ENCODE measurements at places on chromosomes 1 and 21.
A peak's percentile ranks its signal among the peaks of the same experiment; 100 is the strongest.

GRCh38 chr1:93056214-93056613, 22.9 kb upstream of the MTF2 start:
- peak; percentile 46 for DNase-seq

DNA sequence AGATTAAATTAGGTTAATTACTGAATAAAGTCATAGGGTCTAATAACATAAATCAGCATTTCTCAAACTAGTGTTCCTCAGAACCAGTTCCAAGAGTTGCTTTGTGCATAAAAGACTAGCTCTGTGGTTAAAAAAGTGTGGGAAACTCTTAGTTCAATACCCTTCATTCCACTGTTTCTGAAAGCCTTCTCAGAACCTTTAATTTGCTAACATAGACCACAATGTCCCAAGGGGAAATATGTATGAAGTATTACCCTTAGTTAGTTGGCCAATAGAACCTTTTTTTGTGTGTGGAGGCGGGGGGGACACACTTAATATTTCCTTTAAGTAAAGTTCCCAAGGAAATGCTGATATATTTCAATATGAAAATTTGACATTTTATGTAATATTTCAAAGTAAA, 20.4 kb downstream of the ODF2L start:
- DNase-seq: no peak

DNA sequence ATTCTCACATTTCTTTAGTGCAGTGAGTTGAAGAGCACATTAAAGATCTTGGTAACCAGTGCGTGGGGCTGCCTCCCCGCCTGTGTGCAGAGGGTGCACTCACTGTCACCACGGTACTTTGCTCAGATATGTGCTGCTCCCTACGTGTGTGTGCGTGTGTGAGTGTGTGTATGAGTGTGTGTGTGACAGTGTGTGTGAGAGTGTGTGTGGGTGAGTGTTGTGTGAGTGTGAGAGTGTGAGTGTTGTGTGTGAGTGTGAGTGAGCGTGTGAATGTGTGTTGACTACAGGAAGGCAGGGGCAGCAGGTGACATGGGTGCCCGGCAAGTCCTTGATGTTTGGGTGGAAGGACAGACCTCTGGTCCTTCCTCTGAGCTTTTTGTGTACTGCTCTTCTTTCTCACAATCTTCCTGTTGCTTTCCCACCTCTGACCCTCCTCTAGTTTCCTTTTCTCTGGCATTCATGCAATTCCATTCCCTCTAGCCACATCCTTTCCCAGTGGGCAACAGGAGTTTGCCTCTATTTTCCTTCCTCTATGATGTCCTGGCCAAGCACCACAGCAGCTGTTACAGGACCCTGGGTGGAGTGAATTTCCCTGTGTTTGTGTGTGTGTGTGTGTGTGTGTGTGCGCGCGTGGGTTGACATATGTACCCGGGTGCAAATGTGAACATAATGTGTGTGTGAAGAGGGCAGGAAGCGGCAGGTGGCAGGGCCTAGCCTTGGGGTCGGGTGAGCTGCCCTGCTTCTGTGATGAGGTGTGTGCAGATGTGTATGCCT, 19.8 kb downstream of the LHX4 start:
- DNase-seq: no peak

DNA sequence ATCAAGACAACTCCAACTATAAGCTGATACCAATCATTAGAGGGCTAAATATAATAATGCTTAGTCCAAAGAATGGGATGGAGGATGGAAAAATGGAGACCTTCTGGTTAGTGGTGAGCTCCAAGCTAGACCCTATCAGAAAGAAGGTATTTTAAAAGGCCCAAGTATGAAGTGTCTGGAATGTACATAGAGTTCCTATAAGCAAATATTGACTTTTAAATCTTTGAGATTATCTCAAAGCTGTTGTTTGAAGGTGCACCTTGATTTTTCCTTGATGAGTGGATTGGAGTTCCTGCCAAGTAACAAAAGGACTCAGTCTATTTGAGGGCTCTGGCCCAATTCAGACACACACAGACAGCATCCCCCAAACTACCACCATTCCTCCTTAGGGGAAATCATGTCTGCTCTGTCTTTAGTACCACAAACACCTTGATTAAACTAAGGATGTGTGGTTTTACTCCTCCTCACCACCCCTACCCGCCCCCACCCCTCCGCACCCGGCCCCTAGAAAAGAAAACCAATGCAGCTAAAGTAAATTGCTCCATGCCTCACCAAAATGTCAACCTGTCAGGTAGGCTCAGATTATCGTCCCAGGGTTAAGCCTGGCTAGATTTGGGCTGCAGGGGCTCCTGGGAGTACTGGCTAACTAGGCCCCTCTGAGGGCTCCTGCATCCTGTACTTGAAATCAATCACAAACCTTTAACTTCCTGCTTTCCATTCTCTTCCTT, 59.4 kb downstream of the CDC7 start:
- DNase-seq: no peak

DNA sequence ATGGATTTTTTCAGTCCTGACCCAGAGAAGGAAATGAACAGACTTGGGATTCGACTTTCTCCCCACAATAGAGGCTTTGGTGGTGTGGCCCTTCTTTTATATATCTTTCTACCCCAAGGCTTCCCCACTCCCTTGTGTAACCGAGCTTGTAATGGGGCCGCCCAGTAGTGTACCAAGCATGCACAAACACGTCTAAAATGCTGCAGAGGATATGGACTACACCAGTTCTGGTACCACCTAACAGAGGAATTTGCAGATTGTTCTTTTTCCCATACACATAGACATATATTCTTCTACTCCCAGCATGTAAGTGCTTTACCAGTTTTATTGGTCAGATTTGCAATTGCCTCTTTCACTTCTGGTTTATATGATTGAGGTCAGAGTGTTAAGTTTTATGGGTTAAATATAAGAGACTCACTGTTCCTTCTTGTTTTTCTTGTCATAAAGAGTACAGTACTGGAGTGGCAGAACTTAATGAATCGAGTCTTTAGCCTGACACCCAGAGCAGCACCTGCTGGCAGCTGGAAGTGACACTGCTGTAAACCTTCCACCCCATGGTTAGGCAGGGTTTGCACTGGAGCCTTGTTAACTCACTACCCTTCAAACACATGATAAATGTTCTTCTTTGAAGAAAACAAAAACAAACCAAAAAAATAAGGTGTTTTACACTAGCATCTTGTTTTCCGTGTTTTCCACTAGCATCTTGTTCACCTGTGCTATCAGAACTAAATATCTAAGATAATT, 198.6 kb downstream of the PTPRC start:
- no peak for DNase-seq

DNA sequence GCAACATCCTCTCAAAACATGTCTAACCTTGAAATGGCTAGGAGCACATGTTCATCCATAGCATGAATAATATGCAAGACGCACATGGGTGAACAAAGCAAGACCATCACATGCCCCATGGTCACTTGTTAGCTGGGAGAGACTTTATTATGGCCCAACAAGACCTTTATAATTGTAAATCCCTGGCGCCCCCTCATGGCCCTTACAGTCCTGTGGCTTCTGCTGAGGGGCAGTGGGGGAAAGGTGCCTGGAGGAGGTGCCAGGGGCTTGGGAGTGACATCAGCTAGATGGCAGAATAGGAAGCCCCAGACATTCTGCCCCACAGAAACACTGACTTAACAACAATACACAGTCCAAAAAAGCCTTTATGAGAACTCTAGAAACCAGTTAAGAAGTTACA, 51.7 kb downstream of the CSMD2 start:
- DNase-seq: no peak

- DNase-seq: no peak
These were observed 12.0 kb downstream of the FHAD1 start for GRCh38 chr1:15258833-15259621.

- no peak for DNase-seq
These were observed 42.2 kb upstream of the TNFSF4 start for GRCh38 chr1:173249349-173249748.

DNA sequence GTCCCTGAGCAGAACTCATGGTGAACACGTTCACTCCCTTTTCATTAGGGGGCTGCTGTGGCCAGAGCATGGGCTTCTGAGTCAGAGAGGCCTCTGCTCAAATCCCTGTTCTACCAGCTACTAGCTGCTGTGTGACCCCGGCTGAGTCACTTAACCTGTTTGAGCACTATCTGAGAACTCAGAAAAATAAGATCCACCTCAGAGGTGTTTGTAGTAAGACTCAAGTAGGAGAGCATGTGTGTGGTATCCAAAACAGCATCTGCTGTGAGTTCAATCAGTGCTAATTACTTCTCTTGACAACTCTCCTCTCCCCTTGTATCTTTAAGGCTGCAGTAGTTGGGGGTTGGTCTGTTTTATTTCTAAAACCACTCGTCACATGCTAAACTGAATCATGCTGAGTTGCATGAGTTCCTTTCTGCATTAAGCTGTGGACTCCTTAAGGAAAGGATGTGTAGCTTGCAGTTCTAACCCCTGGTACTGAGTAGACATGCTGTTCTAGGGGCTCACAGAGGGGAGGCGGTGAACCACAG, 39.7 kb upstream of the JUN start:
- DNase-seq: peak; percentile 54

DNA sequence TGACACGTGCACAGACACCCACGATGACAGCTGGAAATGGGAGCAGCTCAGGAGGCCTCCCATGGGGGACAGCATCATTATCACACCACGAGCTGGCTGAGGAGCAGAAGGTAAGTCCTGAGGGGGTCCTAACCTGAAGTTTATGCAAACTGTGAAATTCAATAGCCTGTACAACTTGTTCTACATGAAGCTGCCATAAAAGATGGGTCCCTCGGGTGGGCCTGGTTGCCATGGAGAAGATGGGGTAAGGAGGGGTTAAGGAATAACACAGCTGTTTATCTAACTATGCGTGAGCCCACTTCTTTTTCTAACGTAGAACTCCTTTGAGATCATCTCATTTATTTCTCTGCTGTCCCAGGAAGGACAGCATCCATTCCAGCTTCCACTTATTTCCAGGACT, 163.4 kb upstream of the CD34 start:
- DNase-seq: no peak

DNA sequence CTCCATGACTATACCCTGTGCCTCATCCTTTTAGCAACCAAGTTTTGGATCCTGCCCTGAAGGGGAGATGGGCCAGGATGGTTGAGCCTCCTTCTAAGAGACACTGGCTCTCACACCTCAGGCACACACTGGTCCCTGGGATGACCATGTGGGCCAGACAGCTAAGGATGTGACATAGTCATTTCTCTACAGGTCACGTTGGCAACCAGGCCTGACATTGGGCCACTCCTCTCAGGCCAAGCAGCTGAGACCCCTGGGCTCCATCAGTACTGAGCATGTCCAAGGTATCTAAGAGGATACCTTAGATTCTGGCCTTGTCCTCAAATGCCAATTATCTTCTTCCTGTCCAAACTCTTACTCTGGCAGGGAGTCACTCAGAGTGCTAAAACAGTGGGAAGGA, 195.5 kb upstream of the EDN2 start:
- DNase-seq: no peak

DNA sequence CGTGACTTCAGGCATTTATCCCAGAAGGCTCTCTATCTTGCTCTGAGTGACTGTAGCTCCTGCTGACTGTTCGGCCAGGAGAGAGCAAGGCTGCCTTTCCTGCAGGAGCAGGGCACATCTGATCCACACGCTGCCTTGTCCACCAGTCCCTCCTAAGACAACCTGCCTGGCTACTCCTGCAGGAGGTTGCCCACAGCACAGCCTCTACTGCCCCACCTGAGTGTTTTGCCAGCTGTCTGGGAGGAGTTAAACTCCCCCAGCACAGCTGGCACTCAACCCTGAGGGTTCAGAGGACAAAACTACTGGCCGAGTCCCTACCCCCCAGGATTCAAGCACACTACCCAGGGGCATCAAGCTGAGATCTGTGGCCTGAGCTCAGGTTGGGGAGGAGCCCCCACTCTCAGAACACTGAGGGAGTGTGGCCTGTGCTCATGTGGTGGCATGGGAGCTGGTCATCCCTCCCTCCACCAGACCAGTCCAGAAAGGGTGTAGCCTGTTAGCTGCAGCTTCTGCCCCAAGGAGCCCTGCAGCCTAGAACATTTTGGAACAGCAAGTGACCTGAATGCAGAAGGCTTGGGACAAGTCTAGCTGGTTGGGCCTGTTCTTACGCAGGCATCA, 237.3 kb downstream of the SLC44A5 start:
- DNase-seq: no peak

GRCh38 chr1:156503698-156504437, 3.3 kb upstream of the MEF2D start:
- DNase-seq: no peak

DNA sequence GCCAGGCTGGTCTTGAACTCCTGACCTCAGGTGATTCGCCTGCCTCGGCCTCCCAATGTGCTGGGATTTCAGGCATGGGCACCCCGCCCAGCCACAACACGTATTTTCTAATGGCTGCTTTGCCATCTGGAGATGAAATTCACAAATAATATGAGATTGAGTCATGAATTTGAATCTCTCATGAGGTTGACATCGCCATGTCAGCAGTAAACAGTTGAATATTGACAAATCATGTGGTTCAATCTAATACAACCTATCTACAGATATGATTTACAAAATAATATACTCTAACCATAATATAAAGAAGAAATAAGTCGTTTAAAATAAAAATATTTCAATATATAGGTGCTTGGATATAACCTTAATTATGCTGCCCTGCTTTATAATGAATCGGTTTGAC, 42.1 kb downstream of the MYOM3 start:
- no peak for DNase-seq

- no peak for DNase-seq
These were observed 510.2 kb downstream of the KCNT2 start for GRCh38 chr1:196098000-196098399.
